DMS53 (cell line): ENCODE measurements at places on chromosomes 1 and 21.

DNA sequence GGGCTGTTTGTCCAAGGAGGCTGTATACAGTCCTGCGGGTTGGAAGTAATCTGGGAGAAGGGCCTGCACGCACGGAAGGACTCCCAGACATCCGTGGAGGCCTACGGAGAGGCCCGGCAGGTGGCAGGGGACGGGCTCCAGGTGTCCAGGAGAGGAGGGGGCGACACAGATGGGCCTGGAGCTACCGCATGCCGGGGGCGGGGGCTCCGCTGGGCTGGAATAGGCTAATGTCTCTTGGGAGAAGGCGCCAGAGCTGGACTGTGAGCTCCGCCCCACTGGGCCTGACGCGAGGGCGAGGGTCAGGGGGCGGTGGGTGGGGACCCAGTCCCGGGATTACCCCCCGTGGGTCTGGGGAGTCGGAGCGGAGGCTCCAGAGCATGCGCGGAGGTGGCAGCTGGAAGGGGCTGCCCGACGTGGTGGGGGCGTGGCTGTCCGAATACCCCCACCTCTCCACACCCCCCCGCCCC, 659 bp downstream of the AGO1 start:
- peak; percentile 48 for DNase-seq

- DNase-seq, result no peak
Measured at GRCh38 chr1:161849518-161849917, 83.4 kb downstream of the ATF6 start.

DNA sequence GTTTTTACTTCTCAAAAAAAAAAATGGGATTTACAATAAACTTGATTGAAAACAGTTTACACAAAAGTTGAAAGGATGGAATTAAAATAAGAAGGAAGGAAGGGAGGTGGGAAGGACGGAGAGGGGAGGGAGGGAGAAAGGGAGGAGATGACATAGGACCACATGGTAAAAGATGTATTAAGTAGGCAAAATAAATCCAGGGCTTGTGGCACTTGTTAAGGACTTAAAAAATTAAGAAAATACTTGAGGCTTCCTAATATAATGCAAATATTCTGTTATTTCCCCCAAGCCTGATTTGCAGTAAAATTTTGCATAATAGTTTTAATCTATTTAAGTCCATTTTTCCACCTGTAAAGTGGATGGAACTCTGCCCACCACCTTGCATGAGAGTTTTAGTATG, 27.5 kb downstream of the SLC30A10 start:
- no peak for DNase-seq

DNA sequence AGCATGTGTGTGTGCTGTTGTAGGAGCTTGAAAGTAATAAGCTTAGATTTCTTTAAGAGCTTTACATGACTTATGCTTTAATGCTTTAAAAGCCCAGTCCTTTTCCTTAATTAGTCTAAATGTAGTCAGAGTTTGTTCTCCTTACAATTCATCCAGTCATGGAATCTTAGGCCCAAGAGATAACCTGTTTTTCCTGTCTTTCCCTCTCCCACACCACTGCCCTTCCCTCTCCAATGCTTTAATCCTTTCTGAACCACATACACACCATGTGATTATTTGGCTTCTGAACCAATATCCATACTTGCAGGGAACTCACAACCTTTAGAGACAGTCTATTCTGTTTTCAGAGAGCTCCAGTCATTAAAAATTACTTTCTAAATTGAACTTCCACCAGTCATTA, 37.6 kb downstream of the ALG6 start:
- peak; percentile 80 for DNase-seq

DNA sequence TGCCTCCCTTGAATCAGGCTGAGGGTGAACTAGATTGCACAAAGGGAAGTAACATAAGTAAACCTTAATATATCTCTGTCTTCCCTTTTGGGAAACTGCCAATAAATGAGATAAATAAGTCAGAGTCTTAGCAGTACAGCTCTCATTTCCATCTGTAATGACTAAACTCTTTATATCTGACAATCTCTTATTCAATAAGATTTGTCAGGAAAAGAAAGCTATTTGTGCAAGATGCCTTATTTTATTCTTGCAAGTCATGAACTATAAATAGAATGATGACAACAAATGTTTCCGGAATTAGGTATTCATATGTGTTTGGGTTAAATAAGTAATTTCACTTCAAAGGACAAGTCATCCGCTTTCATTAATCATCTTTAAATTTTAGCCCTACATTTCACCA, 229.2 kb downstream of the PTGER3 start:
- no peak for DNase-seq

GRCh38 chr21:27589781-27590180, 622.9 kb upstream of the ADAMTS5 start:
- no peak for DNase-seq

GRCh38 chr1:211722277-211723175, 47.1 kb upstream of the NEK2 start:
- DNase-seq, result no peak

DNA sequence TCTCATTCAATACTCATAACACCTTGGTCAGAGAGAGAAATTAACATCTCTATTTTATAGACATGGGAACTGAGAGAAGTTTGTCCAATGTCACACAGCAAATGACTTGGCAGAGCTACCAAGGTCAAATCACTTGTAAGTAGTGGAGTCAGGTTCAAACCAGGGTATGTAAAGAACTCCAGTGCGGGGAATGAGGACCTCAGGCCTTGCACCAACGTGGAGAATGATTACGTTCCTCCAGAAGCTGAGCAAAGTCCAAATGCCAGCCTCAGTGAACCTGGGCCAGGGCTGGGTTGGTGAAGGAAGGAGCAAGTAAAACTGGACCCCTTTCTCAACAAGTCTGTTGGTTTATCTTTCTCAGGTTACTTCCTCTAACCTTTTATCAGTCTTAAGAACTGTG, 1.8 kb upstream of the CSF1 start:
- DNase-seq, result no peak

GRCh38 chr1:18972531-18972930, 16.1 kb upstream of the IFFO2 start:
- no peak for DNase-seq

DNA sequence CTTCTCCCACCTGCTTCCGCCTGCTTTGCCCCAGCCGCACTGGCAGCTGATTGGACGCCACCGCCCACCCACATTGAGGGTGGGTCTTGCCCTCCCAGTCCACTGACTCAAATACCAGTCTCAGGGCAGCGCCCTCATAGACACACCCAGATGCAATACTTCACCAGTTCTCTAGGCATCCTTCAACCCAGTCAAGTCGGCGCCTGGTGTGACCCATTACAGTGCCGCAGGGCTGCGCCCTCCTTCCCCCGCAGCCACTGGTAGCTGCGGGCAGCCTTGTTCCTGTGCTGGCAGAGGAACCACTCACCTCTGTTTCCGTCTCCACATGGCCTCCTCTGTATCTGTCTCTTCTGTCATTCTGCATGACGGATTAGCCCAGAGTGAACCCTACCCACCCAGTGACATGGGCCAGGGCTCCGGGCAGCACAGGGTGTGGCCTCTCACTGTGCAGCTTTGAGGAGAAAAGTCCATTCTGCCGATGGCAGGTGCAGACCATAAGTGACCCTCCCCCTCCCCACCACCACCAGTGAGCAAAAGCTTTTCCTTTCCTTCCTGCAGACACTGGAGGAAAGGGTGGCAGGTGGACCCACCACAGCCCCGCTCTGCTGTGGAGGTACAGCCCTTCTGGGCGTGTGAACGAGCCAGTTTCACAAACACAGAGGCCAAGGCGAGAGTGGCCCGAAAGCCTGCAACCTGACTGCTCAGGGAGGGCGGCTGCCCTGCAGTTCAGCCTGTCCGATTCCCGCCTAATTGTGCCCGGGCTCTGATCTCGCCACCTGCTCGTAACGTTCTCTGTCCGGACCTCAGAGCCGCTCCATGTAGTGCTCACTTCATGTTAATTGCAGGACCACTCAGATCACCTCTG, 57.1 kb downstream of the FAAP20 start:
- no peak for DNase-seq

- no peak for DNase-seq
Measured at GRCh38 chr21:43933199-43933598, 68.2 kb downstream of the AGPAT3 start.

GRCh38 chr1:84672080-84672854, 18.0 kb downstream of the SSX2IP start:
- no peak for DNase-seq

GRCh38 chr1:230517786-230518185, 91.7 kb upstream of the PGBD5 start:
- DNase-seq, result peak; percentile 90

- no peak for DNase-seq
Measured at GRCh38 chr1:17184822-17185484, 20.0 kb upstream of the PADI1 start.

DNA sequence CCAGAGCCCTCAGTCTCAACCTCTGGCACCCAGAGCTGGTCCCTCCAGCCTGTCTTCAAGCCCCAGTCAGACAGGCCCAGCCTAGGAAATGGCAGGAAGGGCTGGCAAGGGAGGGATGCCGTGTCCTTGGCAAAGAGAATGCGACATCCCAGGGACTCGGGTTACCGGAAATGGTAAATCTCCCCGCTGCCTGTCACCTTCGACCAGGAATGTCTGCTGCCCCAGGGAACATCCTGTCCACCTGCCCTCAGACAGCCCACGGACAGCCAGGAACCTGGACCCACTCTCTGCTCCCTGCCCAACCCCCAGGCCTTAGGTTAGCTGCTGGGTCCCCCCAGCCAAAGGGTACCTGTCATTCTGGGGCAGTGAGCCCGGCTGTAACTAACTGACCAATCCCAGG, 23.9 kb downstream of the HSPG2 start:
- no peak for DNase-seq

- no peak for DNase-seq
Measured at GRCh38 chr1:223198628-223198965, 55.5 kb upstream of the TLR5 start.

- DNase-seq, result peak; percentile 64
Measured at GRCh38 chr1:53893999-53894636, at the start of gene DIO1. DIO1 (plus strand) TSS chr1:53894187; CDS start chr1:53894211, 24 bp downstream.
